Right atrium auricular region (tissue), 2 donors: ENCODE measurements at places on chromosomes 12 and 14.
A peak's percentile ranks its signal among the peaks of the same experiment; 100 is the strongest.

DNA sequence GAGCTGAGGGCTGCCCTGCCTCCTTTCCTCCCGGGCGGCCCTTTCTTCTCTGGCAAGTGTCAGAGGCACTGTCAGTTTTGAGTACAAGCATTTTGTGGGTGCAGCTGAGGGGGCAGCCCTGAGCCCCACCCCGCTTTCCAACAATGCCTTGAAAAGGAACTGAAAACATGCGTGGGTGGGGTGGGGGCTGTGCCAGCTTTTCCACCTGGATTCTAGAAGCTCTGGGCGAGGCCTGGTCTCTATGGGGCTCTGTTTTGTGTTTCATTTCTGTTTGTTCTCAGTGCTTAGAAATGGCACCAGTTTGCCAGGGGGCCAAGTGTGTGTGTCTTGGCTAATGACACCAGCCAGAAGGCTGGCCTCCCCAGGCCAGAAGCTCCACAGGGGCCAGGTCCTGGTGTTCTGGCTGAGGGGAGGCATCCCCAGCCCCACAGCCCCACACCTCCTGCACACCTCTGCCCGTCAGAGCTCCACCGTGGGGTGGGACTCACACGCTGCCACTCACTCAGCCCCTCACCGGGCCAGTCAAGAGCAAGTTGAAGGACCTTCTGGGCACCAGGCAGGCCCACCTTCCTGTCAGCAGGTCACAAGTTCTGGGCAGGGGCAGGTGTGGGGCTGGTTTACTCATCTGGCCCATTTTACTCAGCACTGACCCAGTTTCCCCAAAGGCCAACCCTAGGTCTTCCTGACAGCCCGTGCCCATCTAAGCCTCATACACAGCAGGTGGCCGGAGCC lies 155.1 kb downstream of the CALM1 start:
- DNase-seq = no peak
- H3K4me1 ChIP-seq = peaks cover 53% of the 10 kb centered on the region
- no peaks in the 10 kb centered on the region for H3K36me3 ChIP-seq
- no peak overlapping the region for H3K27ac ChIP-seq
- H3K4me3 ChIP-seq = no peak overlapping the region
- H3K27me3 ChIP-seq = no peaks in the 10 kb centered on the region

DNA sequence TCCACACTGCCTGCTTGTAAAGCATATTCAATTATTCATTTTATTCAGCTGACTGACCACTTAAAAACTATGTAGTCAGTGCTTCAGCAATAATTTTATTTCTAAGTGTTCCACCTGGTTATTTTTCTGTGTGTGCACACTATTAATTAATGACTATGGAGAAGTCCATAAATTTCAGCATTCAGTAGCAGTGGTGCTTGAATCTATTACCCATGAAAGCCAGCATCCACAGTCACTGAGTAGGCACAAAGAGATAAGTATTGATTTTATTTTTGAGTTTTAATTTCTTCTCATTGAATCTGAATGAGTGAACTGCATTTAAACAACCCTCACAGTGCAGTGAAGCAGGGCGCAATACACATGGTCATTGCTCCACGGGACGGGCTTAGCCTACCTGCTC lies 643.1 kb downstream of the GALC start:
- H3K4me1 ChIP-seq = no peaks in the 10 kb centered on the region
- H3K27ac ChIP-seq = no peak overlapping the region
- H3K4me3 ChIP-seq = no peak overlapping the region
- no peaks in the 10 kb centered on the region for H3K27me3 ChIP-seq
- DNase-seq = no peak
- no peaks in the 10 kb centered on the region for H3K36me3 ChIP-seq

GRCh38 chr14:63435838-63436237 lies 107.3 kb downstream of the PPP2R5E start:
- DNase-seq = peak; percentile 78
- H3K4me1 ChIP-seq = no peaks in the 10 kb centered on the region
- H3K4me3 ChIP-seq = no peak overlapping the region
- peak overlapping the region; percentile 76 for H3K27ac ChIP-seq
- H3K36me3 ChIP-seq = no peaks in the 10 kb centered on the region
- no peaks in the 10 kb centered on the region for H3K27me3 ChIP-seq

- H3K4me1 ChIP-seq = no peaks in the 10 kb centered on the region
- DNase-seq = no peak
- no peaks in the 10 kb centered on the region for H3K36me3 ChIP-seq
Measured at GRCh38 chr12:129599406-129599805, 304.4 kb downstream of the TMEM132D start.

DNA sequence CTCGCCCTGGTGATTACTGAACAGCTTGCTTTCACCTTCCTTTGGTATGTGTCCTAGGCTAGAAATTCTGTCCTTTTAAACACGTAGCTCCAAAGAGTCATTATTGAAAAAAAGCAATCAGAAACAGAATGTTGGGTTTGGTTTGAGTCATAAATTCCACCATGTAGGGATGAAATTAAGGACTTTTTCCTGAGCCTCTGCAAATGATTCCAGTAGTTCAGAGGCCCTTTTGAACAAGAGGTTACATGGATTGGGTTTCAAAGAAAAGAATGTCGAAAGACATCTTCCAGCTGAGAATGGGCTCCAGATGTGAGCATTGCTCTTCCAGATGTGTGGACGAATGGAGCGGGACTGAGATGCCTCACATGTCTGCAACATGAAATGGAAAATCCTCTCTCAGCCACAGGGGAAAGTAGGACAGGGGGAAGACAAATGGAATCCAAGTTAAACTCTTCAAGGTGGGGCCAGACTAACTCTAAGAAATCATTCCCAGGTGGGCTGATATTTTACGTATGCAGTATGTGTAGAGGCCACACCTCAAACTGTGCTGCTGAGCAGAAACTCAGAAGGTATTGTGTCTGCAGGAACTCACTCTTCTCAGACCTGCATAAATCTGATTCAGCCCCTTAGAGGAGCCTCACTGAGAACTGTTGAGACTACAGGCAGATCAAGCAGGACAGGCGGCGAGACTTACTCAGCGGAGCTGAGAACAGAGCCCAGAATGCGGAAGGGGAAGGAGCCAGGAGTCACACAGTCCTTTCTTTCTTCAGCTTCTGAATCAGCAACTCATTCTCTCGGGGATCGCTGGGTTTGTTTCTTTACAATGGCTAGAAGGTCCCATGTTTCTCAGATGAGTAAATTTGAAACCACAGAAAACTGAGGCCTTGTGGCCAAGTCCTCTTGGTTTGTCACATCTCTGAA lies 23.3 kb upstream of the EMP1 start:
- peaks cover 38% of the 10 kb centered on the region for H3K4me1 ChIP-seq
- no peaks in the 10 kb centered on the region for H3K27me3 ChIP-seq

DNA sequence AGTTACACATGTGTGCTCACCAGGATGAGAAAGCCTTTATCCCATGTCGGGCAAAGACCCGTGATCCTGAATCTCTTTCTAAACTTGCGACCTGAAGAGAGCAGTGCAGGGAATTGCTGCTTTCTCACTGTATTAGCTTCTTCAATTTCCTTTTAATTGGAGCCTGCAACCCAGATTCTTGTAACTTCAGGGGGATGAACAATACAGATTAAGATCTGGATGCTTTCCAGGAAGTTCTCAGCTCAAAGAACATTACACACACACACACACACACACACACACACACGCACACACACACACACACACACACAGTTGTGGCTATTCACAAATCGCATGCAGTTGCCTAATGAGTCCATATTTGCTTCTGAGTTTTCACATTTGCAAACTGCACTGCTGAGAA lies 268.3 kb downstream of the NPAS3 start:
- H3K27me3 ChIP-seq = no peaks in the 10 kb centered on the region
- DNase-seq = no peak
- H3K4me1 ChIP-seq = no peaks in the 10 kb centered on the region
- no peaks in the 10 kb centered on the region for H3K36me3 ChIP-seq
- no peak overlapping the region for H3K4me3 ChIP-seq
